Jurkat, Clone E6-1 (cell line): ENCODE measurements at places on chromosomes 4 and X.

DNA sequence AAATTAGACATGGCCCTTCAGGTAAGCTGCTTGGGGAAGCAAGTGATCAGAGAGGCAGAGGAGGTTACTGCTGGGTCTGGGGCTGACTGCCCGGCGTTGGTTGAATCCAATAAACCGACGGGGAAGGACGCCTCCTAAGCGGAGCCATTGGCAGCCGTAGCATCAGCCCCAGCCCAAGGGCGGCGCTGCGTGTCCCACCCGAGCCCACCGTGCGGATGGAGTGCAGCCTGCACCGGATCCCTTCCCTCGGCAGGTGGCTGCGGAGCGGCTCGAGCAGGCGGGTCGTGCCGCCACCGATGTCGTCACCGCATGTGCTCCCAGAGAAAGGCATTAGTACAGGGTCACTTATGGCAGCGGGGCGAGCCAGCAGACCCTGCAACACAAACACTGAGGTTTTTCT, 82.1 kb downstream of the ALPK1 start:
- DNase-seq, result no peak

GRCh38 chr4:85783900-85784299, 308.9 kb downstream of the ARHGAP24 start:
- no peak for DNase-seq

GRCh38 chr4:33989820-33990443, 2254.4 kb downstream of the ARAP2 start:
- DNase-seq, result no peak

DNA sequence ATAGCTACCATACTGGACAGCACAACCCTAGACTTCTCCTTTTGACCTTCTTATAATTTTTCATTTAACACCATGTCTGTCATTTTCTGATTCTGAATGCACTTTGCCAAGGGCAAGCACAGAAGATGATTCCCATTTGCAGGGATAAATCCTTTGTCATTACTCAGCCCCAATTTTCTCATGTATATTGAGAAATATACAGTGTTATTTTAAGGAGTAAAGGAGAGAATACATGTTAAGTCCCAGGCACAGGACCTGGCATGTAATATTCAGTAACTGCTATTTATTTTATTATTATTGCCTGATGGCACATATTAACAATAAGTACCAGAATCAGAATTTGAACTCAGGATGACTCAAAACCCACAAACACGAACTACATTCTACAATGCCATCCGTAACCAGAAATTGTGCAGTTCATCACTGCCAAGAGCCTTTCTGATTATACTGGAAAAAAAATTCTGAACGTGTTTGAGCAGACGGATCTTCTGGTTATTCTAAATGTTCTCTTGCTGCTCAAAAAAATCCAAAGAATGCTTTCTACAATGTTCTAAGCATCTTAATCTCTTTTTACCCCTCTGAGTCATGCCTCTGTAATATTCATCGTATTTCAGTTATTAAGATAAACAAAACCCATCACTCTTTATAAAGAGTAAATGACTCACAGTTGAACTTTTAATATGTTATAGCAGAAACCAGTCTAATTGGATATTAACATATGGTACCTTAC, 170.0 kb downstream of the MID1 start:
- DNase-seq, result no peak

- no peak for DNase-seq
Observed at GRCh38 chrX:78329486-78329885, 2.1 kb upstream of the CYSLTR1 start.

- DNase-seq, result no peak
Observed at GRCh38 chr4:158090323-158090722, 82.5 kb downstream of the GASK1B start.

GRCh38 chrX:119643696-119644095, 37.5 kb upstream of the NKRF start:
- DNase-seq, result no peak

- no peak for DNase-seq
Observed at GRCh38 chr4:138816875-138817274, 198.7 kb upstream of the NOCT start.

- no peak for DNase-seq
Observed at GRCh38 chr4:176883681-176884418, 91.1 kb upstream of the VEGFC start.

- DNase-seq, result no peak
Observed at GRCh38 chr4:2251073-2251794, 9.3 kb upstream of the HAUS3 start.

DNA sequence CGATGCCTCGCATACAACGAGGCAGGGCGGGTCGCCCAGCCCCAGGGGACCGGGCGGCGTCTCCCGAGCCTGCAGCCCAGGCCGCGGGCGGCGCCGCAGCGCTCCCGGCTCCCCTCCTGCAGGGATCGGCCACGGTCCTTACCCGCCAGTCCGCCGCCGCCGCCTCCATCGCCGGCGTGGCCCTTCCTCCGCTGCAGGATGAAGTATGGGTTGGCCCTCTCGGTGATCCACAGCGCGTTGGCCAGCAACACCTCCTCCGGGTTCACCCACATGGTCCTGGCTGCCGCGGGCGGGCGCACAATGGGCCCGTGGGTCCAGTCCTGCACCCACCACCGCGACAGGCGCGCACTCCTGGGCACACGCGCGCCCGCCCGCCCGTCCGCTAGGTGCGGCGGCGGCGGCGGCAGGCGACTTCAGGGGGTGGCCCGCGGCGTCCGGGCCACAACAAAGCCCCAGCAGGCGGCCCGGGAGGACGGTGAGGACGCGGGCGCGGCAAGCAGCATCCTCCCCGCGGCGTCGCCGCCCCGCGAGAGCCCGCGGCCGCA, 339 bp downstream of the TBC1D9 start:
- no peak for DNase-seq

- no peak for DNase-seq
Observed at GRCh38 chr4:78779280-78779679, 3.1 kb downstream of the BMP2K start.

GRCh38 chrX:11509786-11510185, 155.9 kb downstream of the ARHGAP6 start:
- DNase-seq, result no peak

- DNase-seq, result peak; percentile 41
Observed at GRCh38 chr4:74623041-74623440, 171.3 kb downstream of the BTC start.

DNA sequence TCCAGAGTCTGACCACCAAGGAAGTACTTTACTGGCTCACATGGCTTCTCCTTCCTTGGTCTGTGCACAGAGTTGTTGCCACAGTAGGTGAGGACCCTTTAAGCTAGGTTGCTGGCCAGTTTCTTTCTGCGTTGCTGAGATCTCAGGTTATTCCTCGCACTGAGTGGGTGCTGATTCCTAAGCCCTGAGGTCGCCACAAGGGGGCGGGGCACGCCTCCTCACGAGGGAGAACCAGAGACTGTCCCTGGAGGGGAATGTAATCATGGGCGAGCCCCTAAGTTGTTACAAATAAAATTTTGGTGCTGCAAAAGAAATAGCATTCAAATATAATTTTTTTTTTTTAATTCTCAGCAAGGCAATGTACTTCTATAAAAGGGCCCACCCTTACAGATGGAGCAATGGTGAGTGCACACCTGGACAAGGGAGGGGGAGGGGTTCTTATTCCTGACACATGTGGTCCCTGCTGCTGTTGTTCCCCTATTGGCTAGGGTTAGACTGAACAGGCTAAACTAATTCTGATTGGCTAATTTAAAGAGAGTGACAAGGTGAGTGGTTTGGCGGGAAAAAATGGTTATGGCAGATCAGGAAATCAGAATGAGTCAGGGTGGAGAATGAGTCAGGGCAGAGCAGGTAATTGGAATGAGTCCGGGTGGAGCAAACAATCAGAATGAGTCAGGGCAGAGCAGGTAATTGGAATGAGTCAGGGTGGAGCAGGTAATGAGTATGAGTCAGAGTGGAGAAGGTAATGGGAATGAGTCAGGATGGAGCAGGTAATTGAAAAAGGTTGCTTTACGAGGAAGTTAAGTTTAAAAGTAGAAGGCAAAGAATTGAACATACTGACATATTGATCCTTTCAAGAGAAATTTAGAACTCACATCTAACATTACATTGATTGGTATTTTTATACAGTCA, 107.5 kb downstream of the VSIG4 start:
- no peak for DNase-seq

DNA sequence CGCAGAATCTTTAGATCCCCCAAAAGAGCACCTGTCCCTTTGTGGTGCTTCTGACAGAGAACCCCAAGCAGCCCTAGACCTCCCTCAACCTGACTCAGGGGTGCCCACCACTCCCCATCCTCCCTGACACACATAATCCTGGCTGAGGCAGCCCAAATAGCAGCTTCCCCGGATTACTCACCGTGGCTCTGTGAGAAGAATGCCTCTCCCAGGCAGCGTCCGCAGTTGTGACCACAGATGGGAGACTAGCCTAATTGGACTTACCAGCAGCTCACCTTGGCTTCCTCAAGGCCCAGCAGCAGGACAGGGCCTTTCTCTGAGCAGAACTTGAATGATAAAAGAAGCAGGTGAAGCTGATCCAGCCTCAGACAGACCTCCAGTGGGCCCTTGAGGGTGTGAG, 10.3 kb upstream of the ODAPH start:
- DNase-seq, result no peak

GRCh38 chr4:159516556-159517140, 413.8 kb downstream of the RAPGEF2 start:
- DNase-seq, result no peak

DNA sequence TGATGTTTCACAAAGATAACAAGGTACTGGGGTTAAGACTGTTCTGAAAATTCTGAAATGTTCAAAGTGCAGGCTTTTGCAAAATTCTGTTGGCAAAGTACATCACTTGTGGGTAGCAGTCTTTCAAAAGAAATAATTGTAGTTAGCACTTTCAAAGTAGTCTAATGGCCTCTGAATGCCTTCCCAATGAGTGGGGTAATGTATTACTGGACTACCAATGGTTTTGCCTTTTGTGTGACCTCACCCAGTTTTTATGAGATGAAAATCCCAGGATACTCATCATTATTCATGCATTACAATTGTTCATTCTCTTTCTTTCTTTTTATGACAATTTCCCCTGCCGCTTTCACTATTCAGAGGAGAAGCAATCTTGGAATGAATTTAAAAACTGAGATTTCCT, 686.1 kb downstream of the GLUD2 start:
- DNase-seq, result no peak

GRCh38 chrX:8189096-8189830, 18.2 kb upstream of the VCX2 start:
- no peak for DNase-seq

DNA sequence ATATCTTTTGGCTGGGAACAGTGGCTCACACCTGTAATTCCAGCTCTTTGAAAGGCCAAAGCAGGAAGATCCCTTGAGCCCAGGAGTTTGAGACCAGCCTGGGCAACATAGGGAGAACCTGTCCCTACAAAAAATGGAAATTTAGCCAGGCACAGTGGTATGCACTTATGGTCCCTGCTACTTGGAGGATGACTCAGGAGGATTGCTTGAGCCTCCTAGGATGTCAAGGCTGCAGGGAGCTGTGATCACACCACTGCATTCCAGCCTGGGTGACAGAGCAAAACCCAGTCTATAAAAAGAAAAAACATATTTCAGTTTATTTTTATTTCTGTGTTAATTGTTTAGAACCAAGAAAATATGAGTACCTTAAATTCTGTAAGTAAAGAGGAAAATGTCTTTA, 123.7 kb downstream of the CBR4 start:
- no peak for DNase-seq

DNA sequence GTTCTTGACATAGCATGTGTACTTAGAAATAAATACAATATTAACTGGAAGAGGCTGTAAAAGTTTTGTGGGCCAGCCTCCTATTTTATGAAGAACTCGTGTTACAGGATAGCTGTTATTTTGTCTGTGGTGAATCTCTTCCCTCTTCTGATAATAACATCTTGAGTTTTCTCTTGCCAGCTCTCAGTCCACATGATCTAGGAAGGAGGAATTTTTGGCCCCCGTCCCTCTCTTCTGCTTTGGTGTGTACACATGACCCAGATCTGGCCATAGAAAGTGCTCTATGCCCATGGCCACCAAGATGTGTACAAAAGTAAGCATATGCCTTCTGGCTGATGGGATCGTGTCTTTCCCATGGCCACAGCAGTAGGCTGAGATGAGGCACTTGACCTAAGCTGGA, 108.0 kb upstream of the LEF1 start:
- no peak for DNase-seq

DNA sequence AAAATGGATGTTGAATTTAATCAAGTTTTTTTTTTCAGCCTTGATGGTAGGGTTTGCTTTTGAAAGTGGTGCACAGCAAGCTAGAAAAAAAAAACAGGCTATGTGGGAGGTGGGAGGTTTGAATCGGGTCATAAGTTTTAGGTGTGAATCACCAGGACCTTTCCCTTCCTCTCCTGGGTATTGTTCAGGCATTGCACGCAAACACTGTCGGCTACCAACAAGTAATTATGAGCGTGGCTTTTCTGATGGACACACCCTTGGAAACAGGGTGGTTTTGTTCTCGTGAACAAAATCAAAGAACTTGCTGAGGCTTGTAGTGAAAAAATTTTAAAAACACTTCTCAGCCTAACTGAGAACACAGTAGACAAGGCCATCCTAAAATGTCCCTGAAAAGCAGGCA, 18.1 kb downstream of the PIR start:
- DNase-seq, result no peak

GRCh38 chr4:94459462-94460161, 7.9 kb downstream of the PDLIM5 start:
- DNase-seq, result no peak

- DNase-seq, result no peak
Observed at GRCh38 chrX:97132664-97133415, 249.1 kb downstream of the RPA4 start.

GRCh38 chr4:74206088-74206825, 48.3 kb downstream of the MTHFD2L start:
- DNase-seq, result no peak

- DNase-seq, result no peak
Observed at GRCh38 chr4:165779950-165780670, 92.9 kb upstream of the TLL1 start.

- DNase-seq, result no peak
Observed at GRCh38 chrX:151419782-151420181, 22.8 kb downstream of the VMA21 start.
